Activated CD4-positive, alpha-beta memory T cell treated with anti-CD3 and anti-CD28 coated beads for 36 hours (primary cell): ENCODE measurements at places on chromosomes 6 and 20. TPM values are rescaled to one million over a fixed set of nuclear protein-coding genes. Genes with fewer than 3 reads are reported as not detected.

Gene EFCAB8
- total RNA-seq = 0.83 TPM

Gene MYBL2
- 81.3 TPM for total RNA-seq

- no peak for DNase-seq
Observed at GRCh38 chr20:33296206-33296605, 13.2 kb downstream of the BPIFB1 start.

DNA sequence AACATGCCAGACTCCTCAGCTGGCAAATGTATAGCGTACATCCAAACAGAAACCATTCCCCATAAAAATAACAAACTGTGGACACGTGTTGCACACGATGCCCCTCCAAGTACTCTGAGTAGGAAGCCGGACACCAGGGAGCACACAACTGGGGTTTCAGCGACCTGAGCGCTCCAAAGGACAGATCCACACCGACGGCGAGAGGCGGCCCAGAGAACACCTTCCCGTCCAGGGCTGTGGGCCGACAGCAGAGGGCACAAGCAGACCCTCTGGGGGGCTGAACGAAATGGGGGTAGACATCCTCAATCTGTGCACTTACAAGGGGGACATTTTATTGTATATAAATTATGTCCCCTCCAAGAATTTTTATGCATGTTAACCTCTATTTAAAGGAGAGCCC lies 24.7 kb downstream of the TAF4 start:
- DNase-seq = no peak

GRCh38 chr20:1431158-1431557 lies 35.5 kb downstream of the NSFL1C start:
- no peak for DNase-seq

GRCh38 chr6:138103871-138104270 lies 3.3 kb downstream of the PERP start:
- DNase-seq = no peak

GRCh38 chr20:53829724-53830521 lies 236.3 kb upstream of the ZNF217 start:
- no peak for DNase-seq

Gene BANF2
- total RNA-seq = not detected

GRCh38 chr6:41269166-41269565 lies 17.3 kb downstream of the TREM1 start:
- no peak for DNase-seq

Gene BMP6
- 0.40 TPM for total RNA-seq

GRCh38 chr6:137417396-137417795 lies 76.8 kb downstream of the OLIG3 start:
- no peak for DNase-seq

DNA sequence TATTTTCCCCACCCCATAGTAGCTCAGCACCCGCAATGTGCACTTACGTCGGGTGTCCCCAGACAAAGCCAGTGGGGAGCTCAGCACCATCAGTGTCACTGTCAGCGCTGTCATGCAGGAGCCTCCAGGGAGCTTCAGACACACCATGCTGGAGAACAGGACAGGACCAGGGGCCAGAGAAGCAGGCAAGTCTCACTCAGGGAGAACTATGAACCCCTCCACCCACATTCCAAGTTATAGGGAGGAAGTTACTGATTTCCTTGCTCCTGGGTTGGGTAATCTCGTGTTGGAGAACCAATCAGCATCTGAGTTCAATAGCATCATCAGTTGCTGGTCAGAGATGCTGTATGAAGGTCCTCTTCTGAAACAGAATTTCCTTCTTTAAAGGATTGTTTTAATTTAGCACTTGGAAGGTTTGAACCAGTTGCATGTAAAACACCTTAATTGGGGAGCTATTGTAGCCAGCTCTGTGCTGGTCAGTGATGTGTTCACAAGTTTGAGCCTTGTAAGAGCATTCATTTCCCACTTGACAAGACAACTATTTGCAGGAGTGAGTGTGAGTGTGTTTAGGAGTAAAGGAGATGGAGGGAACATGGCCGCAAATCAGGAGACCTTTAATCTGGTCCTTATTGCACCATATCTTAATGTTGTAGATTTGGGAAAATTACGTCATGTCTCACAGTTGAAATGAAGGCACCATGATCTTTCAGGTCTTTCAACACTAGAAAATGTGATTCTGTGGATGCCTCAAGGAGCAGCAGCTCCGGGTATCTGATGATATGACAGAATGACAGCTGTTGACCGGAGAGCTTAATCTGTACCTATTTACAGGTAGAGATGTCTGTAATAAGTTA lies at the start of gene HLA-DRB1:
HLA-DRB1 (minus strand) TSS at position 253 of the 854 bp plus-strand sequence; CDS start at position 147, 106 bp downstream.
- peak; percentile 15 for DNase-seq

GRCh38 chr20:54029176-54029575 lies 41.2 kb downstream of the BCAS1 start:
- no peak for DNase-seq

GRCh38 chr6:5286780-5287179 lies 25.5 kb downstream of the FARS2 start:
- DNase-seq = no peak

Gene OOEP
- total RNA-seq = 0.45 TPM

DNA sequence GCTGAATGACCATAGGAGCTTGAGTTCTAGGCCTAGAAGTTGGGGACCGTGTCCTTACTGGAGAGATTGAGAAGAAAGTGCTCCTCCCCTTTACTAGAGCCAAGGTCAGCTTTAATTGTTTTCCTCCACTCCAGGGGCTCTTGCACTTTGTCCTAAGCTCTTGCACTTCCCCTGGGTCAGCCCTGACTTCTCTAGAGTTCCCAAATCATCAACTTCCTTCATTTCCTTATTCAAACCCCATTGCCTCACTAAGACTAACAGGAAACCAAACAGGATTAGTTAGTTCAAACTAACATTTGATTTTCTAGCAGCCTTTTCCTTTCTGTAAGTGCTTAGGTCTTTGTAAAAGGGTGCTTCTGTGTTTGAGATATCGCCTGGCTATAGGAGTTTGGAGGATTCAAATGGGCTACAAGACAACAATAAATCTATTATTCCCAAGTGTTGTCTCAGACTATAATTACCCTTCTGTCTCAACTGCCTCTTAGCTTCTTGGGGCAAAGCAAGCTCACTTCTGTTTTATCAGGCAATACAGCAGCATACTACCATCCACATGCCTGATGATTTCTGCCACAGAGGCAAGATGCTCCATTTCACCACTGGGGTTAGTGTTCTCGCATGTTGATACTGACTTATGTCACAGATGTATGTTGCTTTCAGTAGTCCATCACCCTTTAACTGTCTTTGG lies 12.8 kb upstream of the DTNBP1 start:
- DNase-seq = no peak

Gene TBXT
- not detected for total RNA-seq

Gene SLPI
- total RNA-seq = not detected

DNA sequence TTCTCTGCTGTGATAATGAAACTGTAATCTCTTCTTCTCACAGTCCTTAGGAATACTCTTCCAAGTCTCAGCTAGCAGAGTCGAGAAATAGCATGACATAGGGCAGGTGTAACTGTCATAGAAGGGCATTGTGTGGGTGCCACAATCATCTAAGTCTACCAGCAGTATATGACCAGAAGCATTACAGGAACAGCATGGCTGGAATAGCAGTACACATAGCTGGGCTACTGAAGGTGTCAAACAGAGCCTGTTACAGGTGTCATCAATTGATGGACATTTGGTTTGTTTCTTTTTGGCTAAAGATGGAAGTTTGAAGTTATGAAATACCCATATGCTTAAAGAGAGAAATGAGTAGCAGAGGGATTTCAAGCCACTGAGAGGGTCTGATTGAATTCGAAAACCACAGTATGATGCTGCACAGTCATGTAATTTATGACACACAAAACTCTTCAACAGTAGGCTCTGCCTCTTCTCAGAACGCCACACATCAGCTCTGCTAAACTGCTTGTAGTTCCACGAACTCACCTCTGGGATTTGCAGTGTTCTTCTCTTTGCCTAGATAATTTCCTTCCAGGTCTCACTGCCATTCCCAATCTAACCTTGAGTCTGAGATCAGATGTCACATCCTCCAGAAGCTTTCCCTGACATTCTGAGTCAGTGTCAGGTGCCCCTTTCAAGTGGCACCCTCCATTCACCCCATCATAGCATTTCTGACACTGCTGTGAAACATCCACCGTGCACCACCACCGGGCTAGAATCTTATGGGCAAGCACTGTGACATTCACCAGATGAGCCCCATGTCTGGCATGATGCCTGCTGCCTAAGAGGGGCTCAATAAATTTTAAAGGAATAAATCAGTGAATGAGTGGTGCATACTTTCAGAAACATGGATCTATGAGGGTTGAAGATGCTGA lies 151.0 kb downstream of the ADAT2 start:
- peak; percentile 23 for DNase-seq

GRCh38 chr6:28816909-28817807 lies 106.6 kb downstream of the TRIM27 start:
- DNase-seq = peak; percentile 44

DNA sequence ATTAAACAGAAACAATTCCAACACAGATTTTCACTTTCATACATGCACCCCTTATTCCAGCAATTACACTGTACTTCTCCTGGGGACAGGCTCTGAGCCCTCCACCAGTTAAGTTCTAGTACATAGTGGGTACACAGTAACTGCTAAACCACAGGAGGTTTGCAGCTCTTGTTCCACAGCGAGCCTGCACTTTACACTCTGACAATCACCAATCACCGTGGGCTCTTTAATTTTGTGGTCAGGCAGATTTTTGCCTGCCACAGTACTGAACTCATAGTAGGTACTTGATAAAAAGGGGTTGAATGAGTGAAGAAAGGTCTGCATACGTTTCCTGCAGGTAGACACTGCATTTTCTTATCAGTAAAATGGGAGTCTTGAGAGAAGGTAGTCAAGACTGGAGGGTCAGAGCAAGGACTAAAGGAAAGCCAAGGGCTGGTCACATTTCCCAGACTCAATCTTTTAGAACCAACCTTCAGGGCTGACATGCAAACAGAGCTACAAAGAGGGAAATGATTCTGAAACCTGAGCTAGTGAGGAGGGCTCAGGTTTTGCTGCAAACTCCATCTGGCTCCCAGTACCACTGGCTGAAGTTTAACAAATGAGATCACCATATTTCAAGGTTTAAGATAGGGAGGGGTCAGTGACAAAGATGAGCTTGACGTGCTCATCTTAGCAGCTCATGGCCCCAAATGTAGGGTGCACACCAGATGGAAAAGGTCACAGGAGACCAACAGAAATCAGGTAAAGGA lies 404.6 kb downstream of the BTBD9 start:
- DNase-seq = no peak

- no peak for DNase-seq
Observed at GRCh38 chr6:74519163-74519562, 686.7 kb downstream of the COL12A1 start.

DNA sequence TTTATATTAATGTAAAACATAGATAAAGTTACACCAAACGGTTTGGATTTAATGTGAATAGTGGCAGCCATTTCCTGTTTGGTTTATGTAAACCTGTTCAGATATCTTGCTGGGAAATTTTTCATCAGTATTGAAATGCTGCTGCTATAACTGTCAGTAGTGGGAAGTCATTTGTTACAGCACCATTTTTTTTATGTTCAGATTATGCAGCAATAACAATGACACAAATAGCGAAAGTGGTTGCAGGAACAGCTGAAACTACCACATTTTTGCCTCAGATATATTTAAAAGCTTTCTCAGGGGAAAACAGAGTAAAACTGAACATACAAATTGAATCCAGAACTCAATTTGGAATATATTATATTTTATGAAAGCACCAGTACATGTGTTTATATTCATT lies 128.8 kb upstream of the SIM1 start:
- no peak for DNase-seq

DNA sequence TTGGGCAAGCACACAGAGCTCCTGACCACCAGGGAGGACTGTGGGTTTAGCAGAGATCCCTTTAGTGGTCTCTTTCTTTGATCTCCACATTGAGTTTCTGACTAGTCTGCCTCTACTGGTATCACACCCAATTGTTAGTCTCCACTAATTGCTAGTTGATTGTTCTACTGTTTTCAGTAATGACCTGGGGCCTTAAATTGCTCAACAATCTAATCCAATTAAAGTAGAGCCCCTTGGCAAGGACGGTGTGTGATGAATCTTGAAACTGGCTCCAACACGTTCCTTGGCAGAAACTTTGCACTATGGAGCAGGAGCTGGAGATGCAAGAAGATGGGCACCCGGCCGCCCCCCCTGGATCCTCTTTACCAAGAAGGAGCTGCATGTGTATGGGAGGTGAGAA lies 12.3 kb downstream of the FAM50B start:
- no peak for DNase-seq

Gene NCOA5
- total RNA-seq = 13.1 TPM

DNA sequence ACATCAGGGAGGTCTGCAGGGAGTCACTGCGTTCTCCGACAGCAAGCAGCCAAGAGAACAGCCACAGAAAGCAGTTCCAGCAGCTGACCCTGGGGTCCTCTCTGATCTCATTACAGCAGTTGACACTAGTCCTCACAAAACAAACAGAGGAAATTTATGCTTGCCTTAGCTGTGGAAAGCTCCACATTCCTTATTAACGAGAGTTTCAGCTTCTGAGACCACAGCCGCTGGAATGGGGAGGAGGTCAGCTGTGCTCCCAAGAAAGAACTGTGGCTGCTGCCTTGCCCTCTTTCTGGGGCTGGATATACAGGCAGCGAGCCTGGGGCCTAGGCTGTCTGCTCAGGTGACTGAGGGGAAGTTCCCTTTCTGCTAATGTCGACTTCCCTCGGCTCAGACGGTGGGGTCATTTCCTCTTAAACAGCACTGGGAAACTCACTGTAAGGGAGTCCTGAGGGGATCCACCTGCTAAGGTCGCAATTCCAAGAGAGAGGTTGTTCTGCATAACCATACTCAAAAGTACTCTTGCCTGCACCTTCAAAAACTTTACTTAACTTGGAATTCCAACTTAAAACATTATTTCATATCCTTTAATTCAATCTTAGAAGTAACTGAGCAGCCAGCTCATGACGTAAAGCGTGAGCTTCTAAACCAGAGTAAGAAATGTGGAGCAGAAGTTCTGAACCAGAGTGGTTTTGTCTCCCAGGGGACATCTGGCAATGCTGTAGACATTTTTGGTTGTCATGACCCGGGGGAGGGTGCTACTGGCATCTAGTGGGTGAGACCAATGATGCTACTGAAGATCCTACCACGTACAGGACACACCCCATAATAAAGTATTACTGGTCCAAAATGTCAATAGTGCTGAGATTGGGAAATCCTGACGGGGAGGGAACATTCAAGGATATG lies 80.3 kb downstream of the BACH2 start:
- DNase-seq = peak; percentile 39

DNA sequence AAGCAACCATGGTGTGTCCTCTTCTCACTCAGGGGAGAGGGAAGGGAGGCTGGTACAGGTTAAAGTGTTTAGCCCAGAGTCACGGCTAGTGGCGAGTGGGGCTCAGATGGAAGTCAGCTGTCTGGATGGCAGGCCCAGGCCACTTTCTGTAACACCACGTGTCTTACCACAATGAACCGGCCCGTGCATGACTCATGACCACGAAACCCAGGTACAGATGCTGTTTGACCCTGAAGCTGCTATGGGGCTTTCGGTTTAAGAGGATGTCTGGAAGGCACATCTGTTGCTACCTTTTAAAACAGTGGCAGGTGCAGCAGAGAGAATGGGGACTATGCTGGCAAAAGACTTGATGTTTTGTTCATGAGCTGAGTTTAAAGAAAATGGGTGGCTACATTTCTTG lies 36.5 kb upstream of the MPC1 start:
- peak; percentile 82 for DNase-seq
